ENCODE measurements at places on chromosomes 1 and 21. TPM values are rescaled to one million over a fixed set of nuclear protein-coding genes. Genes with fewer than 3 reads are reported as not detected.

DNA sequence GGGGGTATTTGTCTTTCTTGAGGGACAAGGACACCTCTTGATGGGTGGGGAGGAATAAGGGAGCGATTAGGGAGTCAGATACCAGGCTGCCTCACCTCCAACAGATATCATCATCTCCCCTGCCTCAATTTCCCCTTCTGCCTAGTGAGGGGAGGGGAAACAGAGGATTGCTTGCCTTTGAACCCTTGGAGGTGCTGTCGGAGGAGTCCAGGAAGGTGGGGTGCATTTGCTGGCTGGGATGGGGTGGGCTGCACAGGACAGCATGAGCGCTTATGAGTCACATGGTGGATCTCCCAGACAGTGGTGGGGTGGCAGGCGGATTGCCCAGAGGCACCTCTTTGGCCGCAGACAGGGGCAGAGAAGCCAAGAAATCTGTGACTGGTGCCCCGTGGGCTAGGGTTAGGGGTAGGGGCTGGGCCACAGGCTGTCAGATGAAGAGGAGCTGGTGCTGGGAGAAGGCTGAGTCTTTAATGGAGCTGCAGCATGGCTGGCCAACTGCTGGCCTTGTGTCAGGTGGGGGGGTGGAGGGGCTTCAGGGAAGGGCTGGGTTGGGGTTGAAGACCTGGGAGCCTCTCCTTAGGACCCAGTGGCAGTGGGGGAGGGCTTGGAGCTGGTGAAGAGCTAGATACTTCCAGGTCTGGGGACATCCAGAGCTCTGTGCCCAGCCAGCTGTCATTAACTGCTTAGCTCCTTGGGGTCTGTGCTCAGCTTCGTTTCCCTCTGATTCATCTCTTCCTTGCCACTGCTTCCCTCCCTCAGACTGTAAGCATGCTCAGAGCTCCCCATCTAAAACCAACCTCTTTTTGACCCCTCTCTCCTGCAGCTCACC, 7.0 kb upstream of the ADORA1 start:
- peak; percentile 30 for DNase-seq

DNA sequence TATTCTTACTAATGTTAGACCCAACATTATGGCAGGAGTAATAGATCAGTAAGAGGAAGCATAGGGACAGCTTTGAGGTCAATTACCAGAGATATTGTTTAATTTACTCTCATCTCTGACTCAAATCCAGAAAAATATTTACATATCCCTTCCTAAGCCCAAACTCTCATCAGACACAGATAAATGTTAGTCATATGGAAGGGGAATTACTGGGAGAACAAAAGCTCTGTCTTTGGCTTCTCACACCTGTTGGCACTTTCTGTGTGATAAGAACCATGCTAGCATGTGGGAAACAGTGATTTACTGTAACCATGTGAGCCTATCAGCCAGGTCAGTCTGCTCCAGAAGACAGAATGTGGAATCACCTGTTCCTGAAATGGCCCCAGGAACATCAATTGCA, 72.4 kb downstream of the DUSP10 start:
- no peak for DNase-seq

DNA sequence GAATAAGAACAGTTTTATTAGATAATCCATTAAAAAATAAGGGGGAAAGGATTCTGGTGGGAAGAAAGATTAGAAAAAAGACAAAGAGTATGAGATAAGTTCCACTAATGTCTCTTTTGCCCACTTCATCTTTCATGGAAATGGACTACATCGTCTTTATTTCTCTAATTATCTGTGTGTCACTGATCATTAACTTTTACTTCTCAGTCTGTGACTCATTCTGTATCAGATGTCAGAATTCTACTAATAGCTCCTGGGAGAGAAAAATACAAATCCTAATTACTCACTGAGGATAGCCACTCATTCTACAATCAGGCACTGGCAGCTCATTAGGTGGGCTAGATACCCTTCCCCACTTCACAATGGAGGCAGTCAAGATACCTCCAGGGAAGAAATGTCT, 41.7 kb downstream of the ILDR2 start:
- no peak for DNase-seq

The AMY2A gene
- 0.60 TPM for total RNA-seq

DNA sequence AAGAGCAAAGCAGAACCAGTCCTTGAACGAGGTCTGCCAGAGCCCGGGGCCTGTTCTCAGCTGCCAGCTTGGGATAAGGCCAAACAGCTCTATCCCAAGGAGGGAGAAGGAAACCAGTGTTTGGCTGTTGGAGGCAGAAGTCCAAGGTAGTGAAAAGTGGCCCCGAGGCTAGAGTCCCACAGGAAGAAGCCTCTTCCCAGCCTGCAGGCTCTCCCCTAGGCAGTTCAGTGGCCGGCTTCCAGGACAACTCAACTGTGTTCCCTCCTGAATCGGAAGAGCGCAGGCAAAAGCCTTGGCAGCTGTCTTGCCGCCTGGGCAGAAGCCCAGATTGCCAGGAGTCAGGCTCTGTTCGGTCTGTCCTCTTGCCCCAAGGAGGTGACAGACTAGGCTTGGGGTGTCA, 19.3 kb downstream of the QSOX1 start:
- DNase-seq: peak; percentile 62

- DNase-seq: no peak
Observed at GRCh38 chr1:175580841-175581240, 162.6 kb downstream of the TNR start.

GRCh38 chr21:42172596-42173483, 46.1 kb upstream of the ABCG1 start:
- no peak for DNase-seq

DNA sequence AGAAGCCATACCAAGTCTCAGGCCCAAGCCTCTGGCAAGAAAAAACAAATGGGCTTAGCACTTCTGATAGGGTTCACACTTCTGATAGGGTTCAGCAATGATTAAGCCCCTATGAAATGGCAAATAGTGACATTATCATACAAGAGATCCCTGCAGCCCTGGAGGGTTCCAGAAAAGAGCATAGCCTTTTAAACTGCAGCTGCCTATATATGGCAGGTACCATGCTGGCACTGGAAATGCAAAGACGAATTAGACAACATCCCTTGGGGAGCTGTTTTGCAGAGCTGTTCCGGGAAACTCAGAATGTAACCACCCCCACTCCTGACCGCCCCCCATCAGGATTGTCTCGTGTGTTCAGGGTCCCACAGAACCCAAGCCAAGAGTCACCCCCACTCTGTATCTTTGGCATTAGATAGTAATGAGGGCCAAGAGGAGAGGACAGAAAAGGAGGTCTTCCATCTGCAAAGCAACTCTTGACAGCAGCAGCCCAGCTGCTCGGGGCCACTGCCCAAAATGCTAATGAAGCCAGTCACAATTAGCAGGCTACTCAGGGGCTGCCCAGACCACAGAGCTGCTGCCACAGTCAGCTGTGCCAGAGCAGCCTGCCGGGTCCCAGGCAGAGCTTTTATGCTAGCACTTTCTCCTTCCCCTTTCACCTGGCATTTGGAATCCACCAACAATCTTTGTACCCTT, 50.9 kb downstream of the ITPKB start:
- DNase-seq: no peak

The ENAH gene
- total RNA-seq: 21.3 TPM

All from left lobe of liver (tissue), 2 donors.